ENCODE measurements at places on chromosomes 6 and 20.

GRCh38 chr6:131317516-131317915 is 182.2 kb downstream of the AKAP7 start:
- DNase-seq = no peak

- peak; percentile 39 for DNase-seq
Measured at GRCh38 chr6:157223021-157223430, 100.3 kb downstream of the TMEM242 start.

GRCh38 chr20:25587536-25587935 is 2.2 kb upstream of the NINL start:
- no peak for DNase-seq

- DNase-seq = no peak
Measured at GRCh38 chr6:65098349-65098748, 608.7 kb downstream of the EYS start.
